ENCODE measurements at places on chromosomes 7 and 10.

DNA sequence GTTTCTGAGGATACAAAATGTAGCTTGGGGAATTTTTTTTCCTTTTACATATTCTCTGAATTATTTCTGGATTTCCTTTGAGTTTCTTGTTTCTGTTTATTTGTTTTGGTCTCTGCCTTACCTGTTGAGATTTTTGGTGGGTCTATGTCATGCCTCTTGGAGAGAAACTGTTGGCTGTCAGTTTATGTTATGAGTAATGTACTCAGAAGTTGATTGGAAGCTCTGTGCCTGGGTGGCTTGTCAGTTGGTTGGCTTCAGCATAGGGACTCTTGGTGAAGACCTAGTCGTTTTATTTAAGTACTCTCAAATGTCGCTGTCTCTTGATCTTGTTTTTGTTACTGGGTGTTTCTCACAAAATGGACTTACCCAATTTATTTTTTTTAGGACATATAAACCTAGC is 132.4 kb downstream of the CDK14 start:
- DNase-seq = no peak

DNA sequence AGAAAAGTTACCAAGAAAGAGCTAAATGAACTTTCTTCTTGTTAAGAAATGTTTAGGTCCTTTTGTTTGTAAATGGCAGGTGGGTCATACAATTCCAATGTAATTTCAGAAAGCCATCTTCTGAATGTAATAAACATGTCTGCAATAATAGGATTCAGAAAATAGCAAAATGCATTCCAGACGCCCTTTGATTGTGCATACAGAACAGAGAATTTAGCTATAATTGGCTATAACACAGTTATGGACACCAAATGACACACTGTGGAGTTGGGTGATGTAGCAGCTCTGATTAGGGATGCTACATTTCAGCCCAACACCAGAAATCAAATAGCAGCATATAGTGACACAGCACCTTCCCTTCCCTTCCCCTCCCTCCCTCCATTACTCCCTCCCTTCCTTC is 240.8 kb downstream of the SNX10 start:
- DNase-seq = no peak

DNA sequence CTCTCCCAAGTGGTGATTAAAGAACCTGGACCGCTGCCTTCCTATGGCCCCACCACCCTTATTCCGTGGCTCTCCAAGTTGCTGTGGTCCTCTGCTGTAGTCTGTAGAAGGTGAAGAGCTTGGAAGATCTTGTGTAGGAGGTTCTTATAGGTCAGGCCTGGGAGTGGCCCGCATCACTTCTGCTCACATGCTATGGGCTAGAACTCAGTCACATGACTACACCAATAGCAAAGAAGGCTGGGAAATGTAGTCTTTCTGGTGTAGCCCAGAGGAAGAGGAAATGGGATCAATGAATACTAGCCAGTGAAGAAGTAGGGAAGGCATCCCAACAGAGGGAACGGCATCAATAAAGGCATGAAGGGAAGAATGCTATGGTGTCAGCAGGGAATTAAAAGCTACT is 41.3 kb upstream of the AOAH start:
- peak; percentile 29 for DNase-seq

DNA sequence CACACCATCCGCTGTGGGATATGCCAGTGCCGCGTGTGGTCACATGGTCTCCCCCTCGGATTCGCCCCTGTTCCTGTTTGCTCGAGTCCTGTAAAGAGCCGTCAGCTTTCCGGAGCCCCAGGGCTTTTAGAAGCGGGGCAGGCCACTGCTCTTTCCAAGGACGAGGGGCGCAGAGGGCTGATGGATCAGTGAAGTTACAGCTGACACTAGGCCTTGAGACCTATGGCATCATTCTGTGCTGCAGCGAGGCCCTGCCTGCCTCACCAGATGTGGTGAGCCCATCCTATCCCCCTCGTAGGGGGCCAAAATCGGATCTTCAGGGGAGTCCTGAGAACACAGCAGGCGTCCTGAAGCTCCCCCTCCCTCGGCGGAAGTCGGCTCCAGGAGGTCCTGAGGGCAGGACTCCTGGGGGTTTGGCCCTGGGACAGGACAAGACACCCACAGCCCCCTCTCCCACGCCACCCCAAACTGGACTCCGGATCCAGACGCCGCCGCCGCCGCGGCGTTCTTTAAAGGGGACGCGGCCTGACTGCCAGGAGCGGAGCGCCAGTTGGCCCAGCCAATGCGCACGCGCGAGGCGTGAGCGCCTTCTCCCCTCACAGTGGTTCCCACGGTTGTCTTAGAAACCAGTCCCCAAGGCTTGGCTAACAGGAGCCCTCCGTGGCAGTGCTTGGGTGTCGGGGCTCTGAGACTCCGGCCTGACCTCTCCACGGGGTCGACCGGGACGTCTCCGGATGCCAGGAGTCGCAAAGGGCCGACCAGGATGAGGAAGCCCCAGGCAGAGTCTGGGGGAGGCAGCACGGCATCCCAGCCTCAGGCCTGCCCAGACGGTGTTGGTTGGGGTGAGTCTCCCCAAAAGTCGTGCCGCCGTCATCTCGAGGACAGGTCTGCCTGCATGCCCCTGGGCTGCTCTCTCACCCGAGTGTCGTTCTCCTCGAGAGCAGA is 371.7 kb downstream of the ZNF716 start:
- DNase-seq = no peak

- DNase-seq = no peak
Observed at GRCh38 chr7:112511451-112512202, 30.8 kb downstream of the LSMEM1 start.

- DNase-seq = no peak
Observed at GRCh38 chr7:154666768-154667167, 336.2 kb downstream of the PAXIP1 start.

GRCh38 chr7:27745064-27745583 is 5.2 kb downstream of the TAX1BP1 start:
- DNase-seq = peak; percentile 76

- DNase-seq = peak; percentile 71
Observed at GRCh38 chr10:100715445-100716385, 29.7 kb upstream of the PAX2 start.

DNA sequence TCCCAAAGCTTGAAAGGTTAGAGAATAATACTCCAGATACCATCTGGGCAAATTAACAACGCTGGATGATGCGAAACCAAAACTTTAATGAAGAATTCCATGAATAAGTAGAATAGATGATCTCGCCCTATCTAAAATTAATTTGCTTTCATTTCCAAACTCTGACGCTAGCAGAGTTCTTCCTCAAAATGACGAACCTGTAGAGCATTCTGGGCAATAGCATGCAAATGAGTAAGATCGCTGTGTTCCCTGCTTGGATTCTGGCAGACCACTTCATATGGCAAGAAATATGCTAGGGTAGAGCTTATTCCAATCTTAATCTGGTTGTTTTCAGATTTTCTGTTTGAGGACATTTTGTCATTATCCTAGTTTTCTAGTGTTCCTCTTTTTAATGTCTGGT is 36.1 kb upstream of the SMNDC1 start:
- DNase-seq = no peak

- DNase-seq = no peak
Observed at GRCh38 chr7:351681-352480, 61.9 kb downstream of the FOXL3 start.

- DNase-seq = no peak
Observed at GRCh38 chr10:131205556-131205955, 106.0 kb downstream of the TCERG1L start.

DNA sequence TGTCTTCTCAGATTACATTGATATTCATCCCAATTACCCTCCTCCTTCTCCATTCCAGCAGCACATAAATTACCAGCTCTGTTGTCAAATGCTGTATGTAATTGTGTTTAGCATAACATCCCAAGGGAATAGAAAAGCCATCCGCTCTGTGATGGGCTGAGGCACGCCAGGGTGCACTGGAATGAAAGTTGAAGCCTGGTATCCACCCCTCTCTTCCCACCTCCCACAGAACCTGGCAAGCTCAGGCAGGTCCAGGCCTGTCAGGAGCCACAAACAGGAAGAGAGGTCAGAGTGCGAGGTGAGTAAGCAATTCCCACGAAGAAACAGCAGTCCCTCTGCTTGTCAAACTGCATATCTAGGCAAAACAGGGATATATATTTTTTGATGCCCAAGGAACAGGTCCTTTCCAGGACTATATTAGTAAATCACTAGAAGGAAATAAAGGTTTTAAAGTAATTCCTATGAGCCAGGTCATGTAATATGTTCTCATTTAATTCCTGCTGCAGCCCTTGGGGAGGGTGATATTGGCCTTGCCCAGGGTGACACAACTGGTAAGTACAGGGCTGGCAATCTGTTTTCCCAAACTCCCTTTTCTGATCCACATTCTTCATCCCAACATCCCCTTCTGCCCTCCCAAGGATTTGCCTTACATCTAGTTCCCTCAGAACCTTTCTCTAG is 155.6 kb upstream of the GHITM start:
- DNase-seq = peak; percentile 22

- DNase-seq = no peak
Observed at GRCh38 chr10:22719406-22720042, 5.1 kb upstream of the PIP4K2A start.

- no peak for DNase-seq
Observed at GRCh38 chr10:52956861-52957260, 184.3 kb upstream of the MBL2 start.

DNA sequence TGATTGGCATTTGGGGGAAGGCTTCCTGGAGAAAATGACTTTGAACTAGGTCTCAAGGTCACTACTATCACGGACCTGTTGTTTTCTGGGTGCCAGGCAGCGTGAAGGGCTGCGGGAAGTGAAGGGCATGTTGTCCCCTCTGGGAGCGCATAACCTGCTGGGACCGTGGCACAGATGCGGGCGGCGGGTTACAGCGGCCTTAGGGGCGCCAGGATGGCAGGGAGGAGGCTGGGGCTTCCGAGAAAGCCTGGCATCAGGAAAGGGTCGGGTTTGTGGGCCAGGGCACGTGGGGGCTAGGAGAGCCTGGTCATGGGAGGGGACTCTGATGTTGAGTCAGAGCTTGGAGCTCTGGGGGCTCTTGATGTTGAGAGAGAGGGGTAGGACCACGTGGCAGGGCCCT is 6.1 kb downstream of the SLC4A2 start:
- no peak for DNase-seq

- peak; percentile 84 for DNase-seq
Observed at GRCh38 chr10:75108684-75109458, 2.6 kb upstream of the SAMD8 start.

- DNase-seq = no peak
Observed at GRCh38 chr7:18473119-18473518, 22.4 kb upstream of the HDAC9 start.

DNA sequence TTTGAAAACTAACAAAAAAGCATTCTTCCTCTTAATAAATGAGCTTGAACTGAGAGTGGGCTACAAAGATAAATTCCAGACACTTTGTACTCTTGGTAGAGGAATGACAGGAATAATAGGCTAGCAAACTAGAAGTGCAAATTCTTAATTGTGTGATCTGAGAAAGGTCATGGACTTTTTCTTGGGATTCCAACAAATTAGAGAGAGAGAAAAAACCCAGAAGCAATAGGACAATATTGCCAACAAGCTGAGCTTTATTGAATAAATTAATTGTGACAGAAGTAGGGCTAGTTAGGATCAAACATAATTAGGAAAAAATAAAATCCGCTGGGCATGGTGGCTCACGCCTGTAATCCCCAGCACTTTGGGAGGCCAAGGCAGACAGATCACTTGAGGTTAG is 41.4 kb upstream of the LAMB1 start:
- no peak for DNase-seq

- DNase-seq = no peak
Observed at GRCh38 chr7:133854739-133855138, 272.4 kb upstream of the LRGUK start.

DNA sequence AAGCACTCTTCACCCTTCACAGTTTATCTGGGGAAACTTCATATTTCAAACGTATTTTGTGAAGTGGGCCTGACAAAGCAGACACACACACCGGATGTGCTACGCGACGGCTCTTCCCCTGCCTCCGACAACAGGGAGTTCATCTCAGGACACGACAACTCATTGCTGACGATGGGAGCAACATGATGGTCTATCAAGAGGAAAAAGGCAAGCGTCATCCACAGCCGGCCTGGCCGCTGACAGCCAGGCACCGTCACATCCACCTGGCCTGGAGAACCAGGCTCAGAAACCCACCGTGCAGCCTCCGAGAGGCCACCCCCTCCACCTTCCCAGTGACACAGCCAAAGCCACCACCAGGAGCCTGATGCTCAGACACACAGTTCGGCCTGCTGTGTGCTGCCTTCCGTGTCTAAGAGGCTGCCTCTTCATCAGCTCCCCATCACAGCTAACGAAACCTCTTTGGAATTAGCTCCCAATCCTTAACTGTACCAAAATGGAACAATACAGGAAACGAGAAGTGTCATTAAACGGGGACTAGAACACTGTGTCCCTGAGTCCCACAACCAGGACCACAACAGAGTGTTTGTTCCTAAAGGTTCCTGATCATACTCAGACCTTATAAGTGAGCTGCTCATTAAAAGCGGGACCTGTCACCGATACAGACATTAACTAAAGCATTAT is 76.7 kb downstream of the SFMBT2 start:
- DNase-seq = no peak

All from iPS-NIHi11 (cell line).